NCI-H2081 (cell line): ENCODE measurements at places on chromosomes 3 and 15.

- DNase-seq = no peak
These were observed 9.2 kb upstream of the ATP8B4 start for GRCh38 chr15:50128266-50128665.

DNA sequence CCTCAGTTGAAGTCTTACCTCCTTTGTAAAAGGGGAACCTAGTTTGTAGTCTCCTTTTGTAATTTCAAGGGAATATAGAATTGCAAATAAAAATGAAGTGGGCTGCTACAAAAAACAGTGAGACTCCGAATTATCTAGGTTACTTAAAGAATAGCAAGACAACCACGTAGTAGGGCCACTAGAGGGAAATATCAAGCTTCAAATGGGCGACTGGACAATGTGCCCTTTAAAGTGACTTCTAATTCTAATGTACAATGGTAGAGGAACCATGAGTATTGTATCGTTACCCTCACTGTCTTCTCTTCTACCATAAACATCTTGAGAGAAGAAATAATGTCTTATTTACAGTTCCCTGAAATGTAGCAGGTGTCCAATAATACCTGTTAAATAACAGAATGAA, 56.3 kb downstream of the TP63 start:
- DNase-seq = no peak

DNA sequence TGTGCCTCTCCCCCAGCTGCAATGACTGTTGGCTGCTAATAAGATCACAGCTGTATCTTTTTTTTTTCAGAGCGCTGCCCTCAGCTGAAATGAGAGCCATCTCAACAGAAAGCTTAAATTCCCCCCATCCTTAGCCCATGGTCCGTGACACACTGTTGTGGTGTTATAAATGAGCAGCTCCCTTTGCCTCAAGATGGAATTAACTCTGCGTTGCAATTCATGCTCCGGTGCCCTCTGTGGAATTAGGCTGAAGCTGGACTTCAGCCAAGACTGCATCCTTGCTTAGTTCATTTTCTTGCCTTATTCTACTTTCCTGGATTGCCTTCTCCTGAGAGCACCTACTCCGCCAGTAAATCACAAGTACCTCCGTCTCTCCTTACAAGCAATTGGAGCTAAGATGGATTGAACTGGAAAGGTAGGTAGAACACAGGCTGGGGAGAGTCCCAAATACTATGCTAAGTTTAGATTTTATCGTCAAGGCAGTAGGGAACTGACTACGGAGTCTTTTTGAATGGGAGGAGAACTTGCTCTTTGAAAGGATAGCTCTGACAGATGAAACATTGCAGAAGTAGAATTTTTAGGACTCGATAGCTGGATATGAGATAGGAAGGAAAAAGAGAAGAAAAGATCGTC, 39.0 kb upstream of the THRB start:
- no peak for DNase-seq

DNA sequence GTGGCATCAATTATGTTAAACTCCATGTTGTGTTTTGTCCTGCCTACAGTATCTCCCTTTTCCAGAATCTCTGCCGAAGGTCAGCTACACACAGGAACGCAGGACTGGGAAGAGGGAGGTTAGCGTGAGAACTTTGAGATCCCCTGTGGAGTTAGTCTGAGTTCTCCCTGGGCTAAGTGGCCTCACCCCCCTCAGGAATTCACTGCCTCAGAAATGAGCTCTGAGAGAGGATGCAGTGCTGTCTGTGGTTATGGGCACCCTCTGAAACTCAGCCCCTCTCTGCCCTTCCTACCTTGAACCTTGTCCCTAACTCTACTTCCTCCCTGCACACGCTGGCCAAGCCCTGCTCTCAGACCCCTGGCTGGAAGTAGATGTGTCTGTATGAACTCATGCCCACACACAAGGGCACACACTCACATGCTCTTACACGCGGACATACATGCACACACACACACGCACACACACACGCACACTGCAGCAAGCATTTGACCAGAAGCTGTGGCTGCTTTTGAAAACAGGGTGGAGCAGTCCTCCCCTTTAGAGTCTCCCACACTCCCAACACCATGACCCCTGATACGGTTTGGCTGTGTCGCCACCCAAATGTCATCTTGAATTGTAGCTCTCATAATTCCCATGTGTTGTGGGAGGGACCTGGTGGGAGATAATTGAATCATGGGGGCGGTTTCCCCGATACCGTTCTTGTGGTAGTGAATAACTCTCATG, 5.3 kb upstream of the VIPR1 start:
- DNase-seq = no peak
